Stimulated activated CD8-positive, alpha-beta memory T cell treated with anti-CD3 and anti-CD28 coated beads, Interleukin-7, amount 100 ng/mL, for 24 hours (primary cell): ENCODE measurements at places on chromosomes 16 and 17.

DNA sequence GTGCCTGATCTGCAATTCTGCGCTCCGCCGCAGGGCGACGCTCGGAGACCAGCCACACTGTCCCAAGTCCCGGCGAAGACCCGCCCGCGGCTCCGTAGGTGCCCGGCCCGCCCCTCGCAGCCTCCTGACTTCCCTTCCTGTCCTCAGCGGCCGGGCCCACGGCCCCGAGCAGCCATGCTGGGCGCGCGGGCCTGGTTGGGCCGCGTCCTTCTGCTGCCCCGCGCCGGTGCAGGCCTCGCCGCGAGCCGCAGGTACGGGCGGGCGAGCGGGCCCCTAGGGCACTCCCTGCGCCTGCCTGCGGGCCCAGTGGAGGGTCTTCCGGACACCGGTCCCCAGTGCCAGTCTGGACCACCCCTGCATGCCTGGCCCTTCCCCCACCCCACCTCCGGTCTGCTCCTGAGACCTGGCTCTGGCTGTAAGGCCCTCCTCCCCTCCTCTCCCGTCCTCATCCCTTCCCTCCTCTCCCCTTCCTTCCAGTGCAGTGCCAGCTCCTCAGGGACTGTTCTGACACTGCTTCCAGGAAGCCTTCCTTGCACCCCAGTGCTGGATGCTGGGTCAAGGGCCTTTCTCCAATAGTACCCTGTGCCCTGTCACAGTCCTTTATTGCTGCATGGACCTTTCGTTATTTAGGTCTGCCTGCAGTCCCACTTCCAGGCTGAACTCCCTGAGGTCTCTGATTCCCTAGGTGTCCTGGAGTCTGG lies at the start of gene SPATA20:
TSS of gene SPATA20 (plus strand) at position 140 of the 701 bp plus-strand sequence. CDS start at position 175, 35 bp downstream.
- DNase-seq = peak; percentile 69

DNA sequence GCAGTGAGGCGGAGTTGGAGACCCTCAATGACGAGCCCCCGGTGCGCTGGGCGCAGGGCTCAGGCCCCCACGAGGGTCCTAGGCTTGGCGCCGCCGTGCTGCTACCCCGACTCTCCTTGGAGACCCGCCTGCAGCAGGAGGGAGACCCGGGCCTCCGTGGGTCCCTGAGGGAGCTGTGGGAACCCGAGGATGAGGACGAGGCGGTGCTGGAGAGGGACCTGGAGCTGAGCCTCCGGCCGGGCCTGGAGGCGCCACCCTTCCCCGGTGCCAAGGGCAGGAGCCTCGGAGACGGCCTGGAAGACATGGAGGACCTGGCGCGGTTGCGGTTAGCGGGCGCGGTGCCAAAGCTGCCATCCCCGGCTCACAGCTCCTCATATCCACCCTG lies 2.3 kb downstream of the MYO15B start:
- no peak for DNase-seq

- no peak for DNase-seq
These were observed 2.2 kb upstream of the ATF7IP2 start for GRCh38 chr16:10383626-10384025.

- DNase-seq = no peak
These were observed 9.4 kb upstream of the MYL4 start for GRCh38 chr17:47199627-47200324.

DNA sequence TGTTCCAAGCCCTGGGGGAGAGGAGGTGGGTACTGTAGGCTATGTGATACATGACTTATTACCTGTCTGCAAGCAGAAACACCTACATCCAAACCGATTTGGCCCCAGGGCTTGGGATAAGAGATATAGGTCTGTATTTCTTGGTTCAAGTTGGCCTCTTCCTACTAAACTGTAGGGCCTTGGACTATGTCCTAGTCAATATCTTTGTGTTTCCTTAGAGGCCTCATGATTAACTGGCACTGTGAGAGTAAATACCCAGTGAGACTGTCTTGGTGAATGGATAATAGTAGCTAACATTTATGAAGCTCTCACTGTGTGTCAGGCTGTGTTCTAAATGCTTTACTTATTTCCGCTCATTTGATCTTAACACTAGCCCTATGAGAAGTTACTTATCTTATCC lies 70.0 kb downstream of the MSI2 start:
- no peak for DNase-seq
